ENCODE measurements at places on chromosomes 12 and 14.

GRCh38 chr12:4284306-4284705 is 10.7 kb downstream of the CCND2 start:
- no peak for DNase-seq

DNA sequence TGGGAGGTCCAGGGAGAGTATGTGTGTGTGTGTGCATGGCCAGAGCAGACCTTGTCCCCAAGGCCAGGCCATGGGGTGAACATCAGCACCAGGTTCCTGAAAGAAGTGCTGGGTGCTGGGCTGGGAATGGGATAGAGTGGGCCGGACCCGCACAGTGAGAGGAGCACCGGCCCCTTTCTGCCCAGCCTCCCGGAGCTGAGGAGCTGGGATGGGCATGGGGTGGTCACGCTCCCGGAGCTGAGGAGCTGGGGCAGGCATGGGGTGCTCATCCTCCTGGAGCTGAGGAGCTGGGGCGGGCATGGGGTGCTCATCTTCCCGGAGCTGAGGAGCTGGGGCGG is 83.3 kb downstream of the B4GALNT3 start:
- no peak for DNase-seq

DNA sequence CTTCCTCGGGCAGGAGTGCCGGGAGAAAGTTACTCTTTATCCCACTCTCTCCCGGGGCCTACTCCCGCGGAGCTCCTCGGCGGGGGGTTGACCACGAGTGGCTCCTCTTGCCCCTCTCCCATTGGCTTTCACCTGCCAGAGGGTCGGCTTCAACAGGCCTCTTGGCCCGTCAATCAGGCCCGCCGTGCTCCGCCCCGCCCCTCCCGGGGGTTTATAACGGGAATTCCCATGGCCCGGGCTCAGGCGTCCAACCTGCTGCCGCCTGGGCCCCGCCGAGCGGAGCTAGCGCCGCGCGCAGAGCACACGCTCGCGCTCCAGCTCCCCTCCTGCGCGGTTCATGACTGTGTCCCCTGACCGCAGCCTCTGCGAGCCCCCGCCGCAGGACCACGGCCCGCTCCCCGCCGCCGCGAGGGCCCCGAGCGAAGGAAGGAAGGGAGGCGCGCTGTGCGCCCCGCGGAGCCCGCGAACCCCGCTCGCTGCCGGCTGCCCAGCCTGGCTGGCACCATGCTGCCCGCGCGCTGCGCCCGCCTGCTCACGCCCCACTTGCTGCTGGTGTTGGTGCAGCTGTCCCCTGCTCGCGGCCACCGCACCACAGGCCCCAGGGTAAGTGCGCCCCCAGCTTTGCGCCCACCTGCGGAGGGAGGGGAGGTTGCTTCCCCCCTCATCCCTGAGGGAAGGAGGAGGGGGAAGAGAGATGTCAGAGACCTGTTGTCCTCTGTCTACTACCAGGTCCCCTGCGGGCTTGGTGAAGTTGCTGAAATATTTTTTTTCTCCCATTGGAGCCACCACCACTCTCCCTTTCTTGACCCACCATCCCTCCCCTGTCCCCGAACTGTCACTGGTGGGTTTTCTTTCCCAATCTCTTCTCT is at the start of gene SMOC1:
SMOC1 (plus strand) TSS at position 242 of the 869 bp plus-strand sequence; CDS start at position 505, 263 bp downstream.
- DNase-seq = no peak

DNA sequence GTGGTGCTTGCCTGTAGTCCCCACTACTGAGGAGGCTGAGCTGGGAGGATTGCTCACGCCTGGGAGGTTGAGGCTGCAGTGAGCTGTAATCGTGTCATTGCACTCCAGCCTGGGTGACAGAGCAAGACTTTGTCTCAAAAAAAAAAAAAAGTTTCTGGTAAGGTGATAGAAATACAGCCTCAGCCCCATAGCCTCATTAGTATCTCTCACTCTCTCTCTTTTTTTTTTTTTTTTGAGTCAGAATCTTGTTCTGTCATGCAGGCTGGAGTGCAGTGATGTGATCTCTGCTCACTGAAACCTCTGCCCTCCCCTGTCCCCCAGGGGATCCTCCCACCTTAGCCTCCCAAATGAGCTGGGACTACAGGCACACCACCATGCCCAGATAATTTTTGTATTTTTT is 19.2 kb downstream of the MTHFD1 start:
- DNase-seq = no peak

DNA sequence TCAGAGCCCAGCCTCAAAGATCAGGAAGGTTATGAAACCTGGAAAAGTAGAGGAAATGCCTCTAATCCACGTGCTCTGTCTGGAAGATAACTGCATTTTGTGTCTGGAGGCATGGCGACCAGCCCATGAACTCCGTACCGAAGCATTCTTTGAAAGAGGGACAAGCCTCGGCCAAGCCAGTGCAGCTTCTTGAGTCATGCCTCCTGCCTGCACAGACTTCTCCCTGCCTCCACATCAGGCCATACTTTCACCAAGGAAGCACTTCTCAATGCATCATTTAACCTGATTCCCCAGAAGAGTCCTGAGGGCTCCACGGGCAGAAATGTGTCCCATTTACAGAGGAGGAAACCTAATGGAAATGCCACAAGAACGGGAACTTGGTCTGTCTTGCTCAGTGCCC is 3.4 kb downstream of the ACTN1 start:
- no peak for DNase-seq

DNA sequence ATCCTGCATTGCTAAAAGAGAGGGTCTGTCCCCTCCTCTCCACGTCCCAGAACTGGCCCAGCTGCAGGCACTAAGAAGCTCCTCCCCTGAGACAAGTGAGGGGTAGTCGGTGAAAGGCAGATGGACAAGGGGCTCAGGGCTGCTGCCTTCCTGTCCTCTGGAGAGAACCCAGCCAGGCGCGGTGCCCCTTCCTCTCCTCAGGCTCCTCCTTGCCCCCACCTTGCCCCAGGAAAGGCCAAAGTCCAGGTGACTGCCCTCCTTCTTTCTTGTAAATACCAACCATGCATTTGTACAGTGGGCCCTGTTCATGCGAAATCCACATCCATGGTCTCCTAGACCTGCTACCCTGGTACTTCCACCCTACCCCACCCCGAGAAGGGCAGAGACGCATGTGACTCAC is 9.7 kb downstream of the PPP1R1A start:
- no peak for DNase-seq

DNA sequence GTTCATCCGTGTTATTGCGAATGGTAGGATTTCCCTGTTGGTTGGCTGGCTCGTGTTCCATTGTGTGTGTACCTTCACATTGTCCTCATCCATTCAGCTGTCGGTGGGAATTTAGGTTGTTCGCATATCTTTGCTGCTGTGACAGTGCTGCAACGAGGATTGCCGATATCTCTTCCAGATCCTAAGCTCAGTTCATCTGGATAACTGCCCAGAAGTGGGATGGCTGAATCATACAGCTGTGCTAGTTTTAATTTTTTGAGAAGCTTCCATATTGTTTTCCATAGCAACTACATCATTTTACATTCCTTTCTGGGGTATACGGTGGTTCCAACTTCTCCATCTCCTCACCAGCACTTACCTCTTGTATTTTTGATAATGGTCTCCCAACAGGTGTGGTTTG is 292.8 kb upstream of the SFSWAP start:
- no peak for DNase-seq

DNA sequence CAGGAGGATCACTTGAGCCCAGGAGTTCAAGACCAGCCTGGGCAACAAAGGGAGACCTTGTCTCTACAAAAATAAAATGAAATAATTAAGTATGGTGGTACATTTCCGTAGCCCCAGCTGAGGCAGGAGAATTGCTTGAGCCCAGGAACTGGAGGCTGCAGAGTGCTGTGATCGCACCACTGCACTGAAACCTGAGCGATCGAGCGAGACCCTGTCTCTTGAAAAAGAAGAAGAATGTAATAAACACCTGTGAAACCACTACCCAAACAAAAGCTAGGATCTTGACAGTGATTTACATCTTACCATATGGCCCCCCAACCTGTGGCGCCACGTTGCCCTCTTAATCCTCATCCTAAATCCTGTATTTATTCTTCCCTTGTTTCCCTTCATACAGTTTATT is 5.7 kb upstream of the DTX1 start:
- DNase-seq = no peak

GRCh38 chr14:49607583-49607982 is 8.8 kb downstream of the LRR1 start:
- no peak for DNase-seq

GRCh38 chr12:11023387-11023786 is 967 bp upstream of the TAS2R19 start:
- DNase-seq = no peak

DNA sequence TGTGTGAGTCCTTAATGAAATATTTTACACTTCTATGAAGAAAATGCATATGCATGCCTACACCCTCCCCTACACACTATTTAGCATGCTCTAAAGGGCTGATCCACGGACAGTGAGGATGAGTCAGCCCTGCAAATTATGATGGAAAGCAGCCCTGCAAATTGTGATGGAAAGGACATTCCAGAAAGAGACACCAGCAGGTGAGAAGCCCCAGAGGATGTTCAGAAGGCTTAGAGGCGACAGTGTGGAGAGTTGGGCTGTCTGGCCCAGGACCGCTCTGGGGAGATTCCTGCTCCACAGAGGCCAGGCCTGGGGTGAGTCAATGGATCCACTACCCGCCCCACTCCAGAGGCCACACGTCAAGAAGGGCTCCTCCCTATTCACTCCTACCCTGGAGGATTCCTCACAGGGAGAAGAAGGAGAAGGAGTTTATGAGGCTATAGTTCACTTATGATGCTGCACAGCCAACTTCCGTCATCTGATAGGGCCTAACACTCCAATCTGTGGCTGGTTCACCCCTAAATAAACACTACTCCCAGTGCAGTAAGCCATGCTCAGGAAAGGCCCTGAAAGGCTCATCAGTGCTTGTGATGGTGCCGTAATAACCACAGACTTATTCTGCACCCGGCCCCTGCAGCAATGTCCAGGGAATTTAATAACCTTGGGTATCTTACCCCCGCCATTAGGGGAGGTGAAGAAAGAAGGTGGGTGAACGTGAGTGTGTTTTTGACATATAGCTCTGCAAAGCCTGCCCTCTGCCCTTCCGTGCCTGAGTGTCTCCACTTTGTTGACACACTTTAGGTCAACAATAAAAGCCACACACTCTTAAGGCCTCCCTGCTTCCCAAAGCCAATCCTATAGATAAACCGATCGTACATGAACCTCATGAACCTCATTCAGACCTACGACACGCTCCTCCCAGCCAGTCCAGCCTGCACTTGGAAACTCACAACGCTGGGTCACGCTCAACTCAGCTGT is 46.4 kb downstream of the CLMN start:
- no peak for DNase-seq

DNA sequence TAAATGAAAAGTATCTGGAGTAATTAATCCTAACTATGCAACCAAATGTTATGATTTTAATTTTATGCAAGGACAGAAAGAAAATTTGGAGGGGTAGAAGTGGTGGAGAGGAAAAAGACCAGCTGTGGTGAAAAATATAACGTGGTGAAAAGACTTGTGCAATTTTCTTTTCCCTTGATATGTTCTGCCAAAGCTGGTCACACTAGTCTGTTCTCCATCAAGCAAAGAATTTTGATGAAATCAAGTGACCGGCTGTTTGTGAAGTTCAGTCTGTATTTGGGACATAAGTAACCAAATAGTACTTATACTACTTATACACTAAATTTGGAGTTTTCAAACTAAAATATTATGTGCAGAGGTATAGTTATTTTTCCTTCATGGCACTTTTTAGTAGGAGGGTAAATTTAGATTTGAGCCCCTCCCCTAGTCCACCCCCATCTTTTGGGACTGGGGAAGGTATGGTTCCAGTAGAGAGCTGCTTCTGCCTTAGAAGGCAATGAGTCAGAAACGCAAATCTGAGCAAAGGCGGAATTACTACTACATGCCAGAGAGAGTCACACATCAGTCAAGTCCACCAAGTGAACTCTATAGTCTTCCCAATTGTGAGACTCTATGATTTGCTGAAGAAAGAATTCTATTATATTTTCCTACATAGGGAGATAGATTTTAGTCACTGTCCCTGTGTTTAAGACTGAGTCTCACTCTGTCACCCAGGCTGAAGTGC is 229.7 kb downstream of the SLC25A21 start:
- no peak for DNase-seq

DNA sequence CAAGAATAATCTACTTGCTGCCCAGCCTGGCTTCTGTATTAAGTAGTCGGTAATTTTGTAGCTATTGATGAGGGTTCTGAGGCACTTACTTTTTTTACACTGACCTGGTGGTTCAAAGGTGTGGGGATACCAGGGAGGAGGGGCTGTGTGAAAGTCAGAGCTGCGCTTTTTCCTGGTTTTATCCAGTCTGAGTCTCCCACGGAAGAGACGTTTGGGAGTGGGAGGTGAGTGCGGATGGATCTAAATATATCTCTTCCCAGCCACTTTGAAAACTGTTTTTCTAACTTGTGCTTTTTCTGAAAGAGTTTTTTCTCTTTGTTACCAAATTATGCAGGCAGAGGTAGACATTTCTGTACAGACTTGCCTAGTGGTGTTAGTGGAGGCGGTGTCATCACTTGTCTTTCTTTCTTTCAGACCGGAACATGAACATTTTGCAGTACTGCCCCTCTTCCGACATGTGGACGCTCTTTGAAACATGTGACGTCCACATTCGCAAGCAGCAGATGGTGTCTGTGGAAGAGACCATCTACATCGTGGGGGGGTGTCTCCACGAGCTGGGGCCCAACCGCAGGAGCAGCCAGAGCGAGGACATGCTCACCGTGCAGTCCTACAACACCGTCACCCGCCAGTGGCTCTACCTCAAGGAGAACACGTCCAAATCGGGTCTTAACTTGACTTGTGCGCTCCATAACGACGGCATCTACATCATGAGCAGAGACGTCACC is 17.4 kb upstream of the MANSC4 start:
- no peak for DNase-seq

GRCh38 chr12:23356440-23356839 is 593.0 kb downstream of the SOX5 start:
- DNase-seq = no peak

DNA sequence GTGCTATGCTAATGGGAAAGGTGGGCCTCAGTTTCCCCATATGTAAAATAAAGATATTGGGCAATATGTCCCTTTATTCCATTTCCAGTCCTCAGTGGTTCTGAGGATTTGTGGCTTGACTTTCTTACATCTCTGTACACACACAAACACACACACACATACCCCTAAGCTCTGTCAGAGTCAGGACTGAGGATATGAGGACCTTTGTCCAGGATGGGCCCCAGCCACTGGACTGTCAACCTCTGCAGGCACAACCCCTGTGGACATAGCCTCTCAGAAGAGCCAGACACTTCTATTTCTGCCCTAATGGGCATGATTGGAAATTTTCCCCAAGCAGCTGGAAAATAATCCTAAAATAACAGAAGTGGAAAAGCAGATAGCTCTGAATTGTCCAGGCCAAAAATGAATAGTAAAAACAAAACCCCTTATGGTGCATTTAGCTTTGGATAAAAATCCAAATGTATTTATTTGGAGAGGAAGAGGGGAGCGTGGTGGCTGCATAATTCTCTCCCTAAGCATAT is 50.2 kb downstream of the RIN3 start:
- DNase-seq = no peak

DNA sequence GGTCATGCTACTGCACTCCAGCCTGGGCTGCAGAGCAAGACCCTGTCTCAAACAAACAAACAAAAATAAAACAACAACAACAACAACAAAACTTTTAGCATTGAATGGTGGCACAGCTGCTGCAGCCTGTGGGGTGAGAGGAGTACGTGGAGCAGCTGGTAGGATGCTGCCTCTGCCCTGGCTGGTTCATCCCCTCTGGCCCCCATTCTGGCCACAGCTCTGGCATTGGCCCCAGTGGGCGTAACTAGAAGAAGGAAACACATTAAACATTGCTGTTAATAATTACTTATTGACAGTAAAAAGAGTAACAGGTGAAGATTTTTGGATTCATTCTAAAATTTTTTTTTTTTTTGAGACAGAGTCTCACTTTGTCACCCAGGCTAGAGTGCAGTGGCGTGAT is 28.8 kb upstream of the C2CD5 start:
- no peak for DNase-seq

- no peak for DNase-seq
Measured at GRCh38 chr12:58296863-58297262, 355.5 kb downstream of the ATP23 start.

All from T-helper 17 cell (primary cell).